ENCODE measurements at places on chromosomes 12 and 14.

- no peak for DNase-seq
Measured at GRCh38 chr14:102655137-102655536, 62.7 kb downstream of the RCOR1 start.

- no peak for DNase-seq
Measured at GRCh38 chr14:104221071-104221625, 82.8 kb downstream of the KIF26A start.

GRCh38 chr14:50082308-50082742 lies 34.0 kb downstream of the VCPKMT start:
- no peak for DNase-seq

- no peak for DNase-seq
Measured at GRCh38 chr14:64673748-64674147, 30.5 kb upstream of the PLEKHG3 start.

GRCh38 chr14:32020882-32021281 lies 56.2 kb upstream of the ARHGAP5 start:
- DNase-seq = no peak

- peak; percentile 38 for DNase-seq
Measured at GRCh38 chr14:92677087-92677668, 71.2 kb downstream of the LGMN start.

GRCh38 chr14:106530423-106531107 lies 1004.2 kb downstream of the TMEM121 start:
- no peak for DNase-seq

GRCh38 chr12:89339526-89339925 lies 12.8 kb downstream of the DUSP6 start:
- DNase-seq = no peak

GRCh38 chr12:130698106-130698505 lies 18.0 kb downstream of the RIMBP2 start:
- peak; percentile 62 for DNase-seq

DNA sequence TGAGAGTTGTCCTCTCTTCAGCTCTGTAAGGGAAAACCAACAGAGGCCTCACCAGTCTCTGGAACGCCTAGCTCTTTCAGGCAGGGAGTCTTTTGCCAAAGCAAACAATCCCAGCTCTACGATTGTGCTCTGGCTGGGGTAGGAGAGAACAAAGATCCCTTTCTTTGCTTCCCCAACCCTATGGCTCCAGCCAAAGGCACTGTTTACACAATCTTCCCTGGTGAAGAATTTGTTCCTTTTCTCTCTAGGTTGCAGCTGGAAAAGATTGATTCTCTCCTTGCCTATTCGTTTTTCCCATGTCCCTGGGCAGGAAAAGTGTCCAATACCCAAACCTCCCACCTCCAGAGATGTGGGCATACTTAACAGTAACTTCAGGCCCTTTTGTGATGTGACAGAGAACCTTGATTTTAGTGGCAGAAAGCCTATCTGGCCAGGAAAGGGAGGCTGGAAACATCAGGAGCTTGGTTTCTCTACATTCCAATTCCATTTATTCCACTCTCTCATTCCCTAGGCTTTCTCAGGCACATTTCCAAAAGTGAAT lies 16.8 kb downstream of the ATP5MC2 start:
- no peak for DNase-seq

GRCh38 chr14:101176535-101177205 lies 273.1 kb upstream of the RTL1 start:
- no peak for DNase-seq

DNA sequence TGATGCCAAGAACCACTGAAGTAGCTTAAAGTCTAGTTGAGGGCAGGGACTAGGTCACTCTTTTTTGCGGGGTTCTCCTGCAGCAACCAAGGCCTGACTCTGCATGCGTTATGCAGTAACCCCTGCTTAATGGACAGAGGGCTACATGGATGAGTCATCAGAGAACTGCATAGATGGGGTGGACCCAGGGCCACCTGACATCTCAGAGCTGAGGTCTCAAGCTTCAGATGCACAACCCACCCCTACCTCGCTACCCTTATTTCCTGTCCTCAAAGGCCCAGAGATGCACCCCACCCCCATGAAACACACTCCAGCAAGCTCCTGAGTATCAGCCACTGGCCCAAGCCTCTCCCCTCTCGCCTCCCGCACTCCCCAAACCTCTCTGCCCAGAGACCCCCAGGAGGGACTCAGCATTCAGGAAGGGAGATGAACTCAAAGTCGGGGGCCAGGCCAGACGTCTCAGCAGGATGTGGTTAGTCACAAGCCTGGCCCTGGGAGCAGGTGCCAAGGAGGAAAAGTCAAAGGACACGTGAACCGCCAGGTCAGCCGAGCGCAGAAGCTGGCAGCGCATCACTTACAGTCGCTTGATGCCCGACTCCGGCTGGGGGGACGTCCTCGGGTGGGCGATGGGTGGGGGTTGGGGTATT lies 25.8 kb downstream of the SNRNP35 start:
- DNase-seq = no peak

DNA sequence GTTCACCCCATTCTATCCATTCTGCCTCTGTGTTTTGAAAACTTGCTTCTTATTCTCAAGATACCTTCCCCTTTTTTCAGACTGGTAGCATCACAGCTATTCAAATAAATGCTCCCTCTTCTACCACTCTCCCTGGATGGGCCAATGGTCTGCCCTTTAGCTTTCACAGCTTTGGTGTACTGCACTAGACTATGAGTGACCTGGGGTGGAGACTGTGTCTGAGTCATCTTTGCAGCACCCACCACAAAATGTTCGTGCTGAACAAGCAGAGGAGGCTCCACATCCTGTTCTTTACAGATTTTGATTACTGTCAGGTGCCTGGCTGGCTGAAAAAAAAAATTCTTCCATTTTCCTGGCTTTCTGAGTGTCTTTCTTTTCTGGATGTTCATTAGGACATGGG lies 1104.1 kb upstream of the TMEM132C start:
- DNase-seq = no peak

GRCh38 chr14:60485598-60486251 lies at the start of gene C14orf39:
Gene C14orf39 (minus strand): TSS chr14:60486063. CDS start chr14:60485078, 985 bp downstream.
- no peak for DNase-seq

DNA sequence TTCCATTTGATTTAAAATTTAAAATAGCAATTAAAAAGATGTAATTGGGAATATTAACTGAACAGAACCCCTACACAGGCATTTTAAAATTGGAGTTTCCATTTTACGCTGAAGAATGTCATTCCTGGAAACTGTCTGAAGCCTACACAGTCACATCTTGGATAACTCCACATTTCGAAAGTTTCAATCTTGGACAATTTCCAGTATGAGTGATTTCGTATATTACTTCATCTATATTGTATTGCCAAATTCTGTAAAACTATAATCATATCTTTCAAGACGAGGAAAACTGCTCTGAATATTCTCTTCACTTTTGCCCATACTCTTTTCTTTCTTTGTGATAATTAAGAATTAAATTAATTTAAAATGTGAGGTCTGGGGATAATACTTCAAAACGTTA lies 194.2 kb upstream of the ABCD2 start:
- no peak for DNase-seq

DNA sequence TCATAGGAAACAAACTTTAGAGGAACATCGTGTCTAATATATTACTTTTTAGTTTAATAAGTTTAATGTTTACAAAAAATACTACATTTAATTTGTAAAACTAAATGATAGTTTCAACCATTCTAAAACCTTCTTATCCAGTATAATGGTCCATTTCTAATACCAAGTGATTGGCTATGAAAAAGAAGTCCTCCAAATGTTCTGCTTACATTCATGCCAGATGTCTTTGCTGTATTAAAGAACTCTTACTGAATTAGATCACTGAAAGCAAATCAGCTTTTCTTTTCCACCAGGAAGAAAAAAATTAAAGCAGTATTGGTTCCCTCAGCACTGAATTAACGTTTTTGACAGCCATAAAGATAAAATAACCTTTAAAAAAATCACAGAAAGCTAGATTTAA lies 3.7 kb downstream of the NOVA1 start:
- DNase-seq = no peak

GRCh38 chr12:130458341-130458740 lies 120.7 kb downstream of the PIWIL1 start:
- DNase-seq = no peak

DNA sequence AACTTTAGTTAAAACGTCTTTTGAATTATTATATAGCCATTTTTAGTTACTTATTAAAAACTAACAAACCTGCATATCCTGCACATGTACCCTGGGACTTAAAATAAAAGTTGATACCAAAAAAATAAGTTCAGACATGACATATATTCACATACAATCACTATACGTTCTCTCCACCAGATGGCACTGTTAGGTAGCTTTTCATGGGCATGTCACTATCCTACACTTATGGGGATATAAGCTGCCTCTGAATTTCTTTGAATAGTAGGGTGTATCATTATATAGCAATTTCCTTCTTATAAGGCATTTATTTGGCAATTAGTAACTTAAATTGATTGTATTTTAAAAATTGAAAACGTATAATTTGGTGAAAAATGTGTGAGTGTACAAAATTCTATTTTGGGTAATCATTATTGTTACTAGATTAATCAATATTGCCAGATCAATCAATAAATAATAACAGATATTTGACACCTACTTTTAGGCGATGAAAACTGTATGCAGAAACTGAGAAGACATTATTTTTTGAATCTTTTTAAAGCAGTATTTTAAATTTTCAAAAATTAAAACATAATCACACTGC lies 31.8 kb upstream of the OR10A7 start:
- no peak for DNase-seq

- DNase-seq = no peak
Measured at GRCh38 chr12:121227294-121227693, 17.4 kb downstream of the P2RX4 start.

DNA sequence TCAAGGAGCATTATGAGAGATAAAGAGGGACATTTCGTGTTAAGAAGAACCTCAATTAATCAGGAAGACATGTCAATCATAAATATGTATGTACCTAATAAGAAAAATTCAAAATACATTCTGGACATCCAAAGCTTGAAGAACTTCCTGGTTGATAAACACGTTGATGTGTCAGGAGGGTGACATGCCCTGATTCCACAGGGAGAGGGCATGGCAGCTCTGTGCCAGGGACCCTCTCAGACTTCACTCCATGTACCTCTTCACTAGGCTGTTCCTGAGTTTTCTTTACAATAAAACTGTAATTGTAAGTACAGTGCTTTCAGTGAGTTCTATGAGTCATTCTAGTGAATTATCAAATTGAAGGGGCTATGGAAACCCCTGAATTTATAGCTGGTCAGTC lies 163.5 kb downstream of the CFAP54 start:
- DNase-seq = no peak

DNA sequence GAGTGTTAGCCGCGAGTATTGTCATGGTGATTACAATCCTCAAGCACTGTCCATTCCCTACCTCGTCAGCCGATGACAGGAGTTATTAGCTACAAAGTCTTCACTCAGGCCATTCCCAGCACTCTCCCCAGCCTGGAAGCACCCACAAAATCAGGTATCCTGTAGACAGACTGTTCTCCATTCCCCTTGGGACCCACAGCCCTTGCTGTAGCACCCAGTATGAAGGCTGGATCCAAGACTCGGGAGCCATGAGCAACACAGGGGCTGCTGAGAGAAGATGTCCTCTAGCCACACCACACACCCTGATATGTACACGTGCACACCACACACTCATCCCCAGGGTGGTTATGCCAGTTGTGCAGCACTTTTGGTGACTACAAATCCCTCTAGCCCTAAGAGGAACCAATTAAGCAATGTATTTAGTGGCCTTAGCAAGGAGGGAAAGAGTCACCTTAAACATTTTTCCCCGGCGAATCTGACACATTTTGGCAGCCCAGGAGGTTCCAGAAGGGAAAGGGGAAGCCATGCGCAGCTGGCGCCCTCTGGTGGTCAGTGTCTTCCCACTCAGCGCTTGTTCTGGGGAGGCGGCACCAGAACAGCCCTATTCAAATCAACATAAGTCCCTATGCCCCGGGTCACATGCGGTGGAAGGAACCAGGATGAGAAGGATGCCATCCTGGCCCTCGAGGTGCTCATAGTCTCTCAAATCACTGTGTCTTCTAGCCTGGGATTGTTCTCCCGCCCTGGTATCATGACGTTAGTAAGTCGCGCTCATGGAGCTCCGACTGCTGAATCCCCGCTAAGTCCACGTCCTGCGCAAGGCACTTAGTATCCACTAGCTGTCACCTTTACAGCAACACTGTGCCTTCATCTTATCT lies 96.9 kb downstream of the GCH1 start:
- peak; percentile 86 for DNase-seq

GRCh38 chr12:94831081-94831751 lies 172.3 kb downstream of the NDUFA12 start:
- DNase-seq = no peak

DNA sequence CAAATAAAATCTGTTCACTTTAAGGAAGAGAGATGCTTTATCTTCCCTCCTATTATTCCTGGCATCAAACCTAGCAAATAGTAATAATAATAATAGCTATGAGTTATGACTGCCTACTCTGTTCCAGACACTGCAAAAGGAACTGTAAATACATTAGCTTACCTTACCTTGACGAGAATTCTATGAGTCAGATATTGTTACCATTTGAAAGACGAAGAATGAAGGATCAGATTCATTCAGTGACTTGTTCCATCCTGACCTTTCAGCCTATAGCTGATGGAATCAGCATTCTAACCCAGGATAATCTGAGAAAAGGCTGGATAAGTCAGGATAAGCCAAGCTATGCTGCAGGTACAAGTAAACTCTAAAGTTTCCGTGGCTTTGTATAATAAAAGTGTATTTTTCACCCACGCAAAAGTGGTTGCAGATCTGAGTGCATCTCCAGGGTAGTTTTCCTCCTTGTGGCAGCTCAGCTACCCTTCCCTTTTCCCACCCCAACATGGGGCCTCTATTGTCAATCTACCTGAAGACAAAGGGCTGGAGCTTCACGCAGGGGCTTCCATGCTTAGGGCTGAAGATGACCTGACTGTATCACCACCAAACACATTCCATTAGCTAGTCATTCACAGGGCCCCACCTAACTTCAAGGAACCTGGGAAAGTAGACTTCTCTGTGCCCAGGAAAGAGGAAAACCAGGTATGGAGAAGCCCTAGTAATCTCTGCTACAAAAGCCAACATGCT lies 57.2 kb upstream of the CCND2 start:
- DNase-seq = no peak

DNA sequence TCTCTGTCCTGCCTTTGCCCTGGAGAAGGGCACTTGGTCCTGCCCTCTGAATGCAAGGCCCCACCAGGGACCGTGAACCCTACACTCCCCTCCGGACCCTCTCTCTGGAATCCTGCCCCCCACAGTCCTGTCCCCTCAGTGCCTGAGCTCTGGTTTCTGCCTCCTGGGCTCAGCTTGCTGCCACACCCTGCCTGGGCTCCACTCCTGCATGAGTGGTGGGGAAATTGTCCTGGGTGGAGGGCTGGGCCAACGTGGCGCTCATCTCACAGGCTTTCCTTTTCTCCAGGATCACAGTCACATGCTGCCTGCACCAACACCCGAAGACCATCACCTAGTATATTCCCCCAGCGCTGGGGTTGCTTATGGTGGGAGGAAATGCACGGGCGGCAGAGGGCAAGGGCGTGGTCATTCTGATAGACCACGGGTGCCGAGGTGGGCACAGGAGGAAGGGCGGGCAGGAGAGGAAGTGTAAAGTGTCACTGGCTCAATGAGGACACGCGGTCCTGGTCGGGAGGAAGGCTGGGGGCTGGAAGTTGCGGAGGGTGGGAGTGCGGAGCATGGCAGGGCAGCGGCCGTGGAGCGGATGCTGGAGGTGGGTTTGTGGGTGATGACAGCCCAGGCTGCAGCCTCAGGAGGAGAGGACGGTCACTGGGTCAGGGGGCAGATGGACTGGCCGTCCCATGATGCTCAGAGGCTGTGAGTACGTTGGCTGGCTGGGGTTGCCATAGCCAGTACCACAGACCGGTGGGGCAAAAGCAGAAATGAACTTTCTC lies 99.5 kb downstream of the KIF26A start:
- peak; percentile 59 for DNase-seq

Data from suprapubic skin (tissue), 4 donors.